Astrocyte of the spinal cord (primary cell): ENCODE measurements at places on chromosomes 5 and 9.

DNA sequence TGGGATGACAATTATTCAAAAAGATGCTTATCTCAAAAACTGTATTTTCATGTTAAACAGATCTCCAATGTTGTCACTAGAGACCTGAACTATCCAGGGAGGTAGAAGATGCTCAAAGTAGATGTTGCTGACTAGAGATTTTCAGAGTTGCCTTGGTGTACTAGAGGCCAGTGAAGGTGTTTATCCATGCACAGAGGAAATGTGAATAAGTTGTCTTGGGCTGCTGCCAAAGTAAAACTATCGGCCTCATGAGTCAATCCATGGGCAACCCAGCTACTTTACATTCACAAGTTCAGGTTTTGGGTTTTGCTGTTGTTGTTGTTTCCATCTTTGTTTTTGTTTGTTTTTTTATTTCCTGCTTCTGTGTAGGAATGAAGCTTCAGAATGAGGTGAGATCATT is 141.1 kb upstream of the RANBP3L start:
- DNase-seq, result peak; percentile 61

- DNase-seq, result no peak
Observed at GRCh38 chr9:112032009-112032408, 135.4 kb downstream of the UGCG start.

- DNase-seq, result peak; percentile 71
Observed at GRCh38 chr9:83920469-83920926, 734 bp downstream of the KIF27 start.

DNA sequence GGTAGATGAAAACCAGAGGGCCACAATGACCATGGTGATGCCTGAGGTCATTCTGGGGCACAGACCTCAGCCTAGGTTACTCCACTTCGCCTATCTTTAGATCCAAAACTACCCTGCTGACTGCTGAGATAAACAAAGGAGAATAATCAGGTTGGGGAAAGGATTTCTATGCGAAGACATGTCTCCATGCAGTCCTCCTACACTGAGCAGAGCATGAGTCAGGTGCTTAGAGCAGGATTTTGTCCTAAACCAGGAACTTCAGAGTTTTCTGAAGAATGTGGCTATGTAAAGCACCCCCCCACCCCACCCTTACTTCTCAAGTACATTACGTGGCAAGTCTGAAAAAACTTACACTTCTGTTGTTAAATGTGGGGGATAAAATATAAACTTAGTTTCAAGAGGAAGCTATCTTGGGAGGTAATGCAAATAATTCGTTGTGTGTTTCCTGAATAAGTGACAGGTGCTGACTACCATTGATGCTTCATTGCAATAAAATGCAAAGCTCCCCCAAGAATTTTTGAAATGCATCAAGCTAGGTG is 19.4 kb downstream of the PDCD1LG2 start:
- peak; percentile 29 for DNase-seq

DNA sequence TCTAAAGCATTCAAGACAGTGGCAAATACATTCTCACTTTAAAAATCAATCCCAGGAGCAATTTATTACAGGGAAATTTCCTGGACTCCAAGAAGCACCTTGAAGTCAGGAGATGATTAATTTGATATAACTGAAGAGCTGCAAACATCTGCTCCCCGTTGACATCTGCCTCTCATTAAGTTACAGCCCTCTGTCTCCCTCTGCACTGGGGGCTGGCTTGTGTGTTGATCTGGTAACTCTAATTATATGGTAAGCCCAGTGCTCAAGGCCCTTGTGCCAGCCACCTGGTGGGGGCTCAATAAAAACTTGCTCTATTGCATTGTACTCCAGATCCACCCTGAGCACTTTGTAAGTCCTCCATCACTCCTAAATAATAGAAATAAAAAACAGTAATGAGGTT is 131.1 kb upstream of the ZNF462 start:
- no peak for DNase-seq

DNA sequence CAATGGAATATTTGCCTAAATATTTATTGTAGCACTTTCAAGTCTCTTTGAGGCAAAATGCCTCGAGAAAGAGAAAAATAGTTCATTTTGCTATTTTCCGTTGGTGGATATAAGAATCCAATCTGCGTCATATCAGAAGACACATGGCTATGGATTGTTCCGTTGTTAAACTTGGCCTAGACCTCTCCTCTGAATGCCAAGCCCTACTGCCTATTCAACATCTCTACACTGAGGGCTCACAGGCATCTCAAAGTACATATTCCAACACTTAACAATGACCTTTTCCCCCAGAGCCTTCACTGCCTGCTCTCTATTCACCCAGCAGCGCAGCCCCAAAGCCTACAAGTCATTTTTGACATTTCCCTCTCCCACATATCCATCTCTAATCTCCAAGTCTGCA is 350.1 kb downstream of the GLIS3 start:
- no peak for DNase-seq

- no peak for DNase-seq
Observed at GRCh38 chr9:98600631-98601030, 108.1 kb downstream of the GABBR2 start.

- DNase-seq, result no peak
Observed at GRCh38 chr5:53006911-53007890, 18.0 kb downstream of the ITGA2 start.

DNA sequence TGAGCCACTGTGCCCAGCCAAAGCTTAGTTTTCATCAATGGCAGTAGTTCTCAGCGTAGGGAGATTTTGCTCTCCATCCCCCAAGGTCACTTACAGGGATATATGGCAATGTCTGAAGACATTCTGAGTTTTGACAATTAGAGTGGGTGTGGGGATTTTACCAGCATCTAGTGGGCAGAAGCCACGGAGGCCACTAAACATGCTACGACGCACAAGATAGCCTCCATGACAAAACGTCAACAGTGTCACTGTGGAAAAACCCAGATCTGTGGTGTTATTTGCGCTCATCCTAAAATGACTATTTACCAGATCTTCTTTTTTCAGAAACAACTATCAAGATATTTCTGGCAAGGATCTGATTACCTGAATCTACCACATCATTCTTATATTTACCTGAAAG is 68.2 kb downstream of the CDC14B start:
- no peak for DNase-seq

GRCh38 chr9:96344458-96345180 is 38.9 kb downstream of the SLC35D2 start:
- DNase-seq, result peak; percentile 94

- no peak for DNase-seq
Observed at GRCh38 chr9:15353892-15354291, 46.9 kb upstream of the TTC39B start.

GRCh38 chr9:94720846-94721549 is 5.5 kb upstream of the AOPEP start:
- no peak for DNase-seq

DNA sequence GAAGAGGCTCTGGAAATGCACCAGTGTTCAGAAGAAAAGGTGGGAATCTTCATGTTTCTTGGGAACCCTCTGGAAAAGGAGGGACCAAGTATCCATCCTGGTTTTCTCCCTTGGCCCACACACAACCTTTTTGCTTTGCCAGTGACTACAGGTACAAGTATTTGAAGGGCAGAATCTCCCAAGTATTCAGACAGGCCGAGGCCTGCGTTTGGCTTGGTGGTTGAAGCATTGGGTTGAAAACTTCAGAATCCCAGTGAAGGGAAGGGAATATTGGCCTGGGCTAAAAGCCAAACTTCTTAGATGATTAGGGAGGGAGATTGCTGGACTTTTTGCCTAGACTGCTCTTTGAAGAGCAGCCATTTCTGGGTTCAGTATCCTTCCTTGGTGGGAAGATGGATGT is 71.9 kb downstream of the UBAP1 start:
- no peak for DNase-seq

DNA sequence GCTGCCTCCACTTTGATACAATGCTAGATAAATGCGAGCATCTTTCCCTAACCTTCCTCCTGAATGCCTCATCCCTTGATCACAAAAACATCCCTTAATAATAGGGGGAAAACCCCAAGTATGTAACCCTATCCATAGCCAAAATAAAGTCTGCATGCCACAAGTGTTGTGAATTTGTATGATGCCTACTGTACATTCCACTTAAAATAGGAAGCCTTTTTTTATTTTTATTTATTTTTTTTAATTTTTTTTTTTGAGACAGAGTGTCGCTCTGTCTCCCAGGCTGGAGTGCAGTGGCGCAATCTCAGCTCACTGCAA is 207.0 kb downstream of the AOPEP start:
- no peak for DNase-seq

- DNase-seq, result peak; percentile 48
Observed at GRCh38 chr5:55575815-55576583, 41.2 kb upstream of the PLPP1 start.

DNA sequence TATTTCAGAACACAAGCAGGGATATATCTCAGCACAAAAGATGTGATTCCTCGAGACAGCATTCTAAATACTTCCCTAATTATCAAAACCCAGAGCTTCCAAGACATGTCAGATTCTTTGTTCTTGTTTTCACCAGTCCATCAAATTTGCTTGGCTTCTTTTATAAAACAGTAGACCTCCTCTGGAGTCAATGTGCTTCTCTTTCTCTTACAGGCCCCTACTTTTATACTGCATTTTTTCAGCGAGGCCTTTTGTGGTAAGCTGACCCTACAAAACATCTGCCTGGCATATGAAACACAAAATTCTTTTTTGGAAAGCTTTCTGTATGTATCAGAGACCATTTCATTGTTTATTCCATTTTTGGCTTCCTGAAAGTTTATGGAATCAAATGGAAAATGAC is 81.8 kb downstream of the ARSB start:
- DNase-seq, result peak; percentile 27

DNA sequence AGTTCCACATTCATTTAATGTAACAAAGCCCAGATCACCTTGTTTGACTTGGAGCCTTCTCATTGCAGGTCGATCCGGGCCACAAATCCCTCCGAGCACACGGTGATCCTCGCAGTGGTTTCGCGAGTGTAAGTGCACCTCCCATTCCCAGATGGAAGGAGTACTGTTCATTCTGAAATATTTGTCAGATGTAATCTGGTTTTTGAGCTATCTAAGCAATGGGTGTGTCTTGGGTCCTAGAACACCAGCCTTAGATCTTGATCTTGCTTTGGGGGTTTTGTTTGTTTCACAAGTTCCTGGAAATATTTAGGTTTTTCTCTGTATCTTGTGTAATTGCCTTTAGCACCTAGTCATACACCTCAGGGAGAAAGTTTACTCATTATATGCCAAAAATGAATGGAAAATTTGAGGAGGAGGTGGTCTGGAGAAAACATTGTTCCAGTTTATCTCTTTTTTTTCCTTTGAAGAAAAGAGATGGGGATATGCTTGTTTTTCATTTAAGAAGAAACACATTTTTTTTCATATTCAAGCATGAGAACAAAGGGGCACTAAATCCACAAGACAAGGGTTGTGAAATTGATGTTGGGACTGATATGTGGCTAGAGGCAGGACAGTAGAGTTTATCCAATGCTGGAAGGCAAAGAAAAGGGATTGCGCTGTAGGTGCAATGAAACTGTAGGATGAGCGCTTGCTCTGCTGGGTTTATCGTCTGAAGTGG is 118.6 kb downstream of the PDE8B start:
- DNase-seq, result no peak

DNA sequence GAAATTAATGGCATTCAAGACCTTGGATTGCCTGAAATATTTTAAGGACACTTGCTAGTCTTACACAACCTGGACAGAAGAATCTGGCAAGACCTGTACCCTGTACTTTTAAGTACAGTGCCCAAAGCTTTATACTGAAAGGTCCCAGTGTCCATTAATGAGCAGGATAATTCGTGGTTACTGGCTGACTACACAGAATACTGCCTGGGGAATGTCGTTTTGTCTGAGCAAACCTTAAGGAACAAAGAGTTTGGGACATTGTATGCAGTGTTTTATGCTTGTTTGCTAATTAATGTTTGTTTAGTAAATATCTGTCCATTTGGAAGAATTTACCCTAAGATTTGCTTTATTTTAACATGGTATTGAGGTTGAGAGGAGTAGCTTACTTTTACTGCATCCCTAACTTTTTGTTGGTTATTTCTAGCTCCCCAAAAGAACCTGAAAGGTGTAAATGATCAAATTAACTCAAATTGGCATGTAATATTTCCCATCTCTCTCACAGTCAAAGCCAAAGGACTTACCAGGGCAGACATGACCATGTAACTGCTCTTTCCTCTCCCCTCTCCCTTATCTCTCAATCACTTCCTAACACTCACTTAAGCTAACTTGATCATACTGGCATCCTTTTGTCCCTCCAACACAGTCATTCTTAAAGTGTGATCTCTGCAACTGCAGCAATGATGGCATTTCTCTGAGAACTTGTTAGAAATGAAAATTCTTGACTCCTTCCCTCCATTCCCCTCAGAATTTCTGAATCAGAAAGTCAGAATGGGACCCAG is 15.7 kb downstream of the RANBP3L start:
- no peak for DNase-seq

GRCh38 chr5:40986666-40987065 is 77.4 kb downstream of the C7 start:
- DNase-seq, result no peak

DNA sequence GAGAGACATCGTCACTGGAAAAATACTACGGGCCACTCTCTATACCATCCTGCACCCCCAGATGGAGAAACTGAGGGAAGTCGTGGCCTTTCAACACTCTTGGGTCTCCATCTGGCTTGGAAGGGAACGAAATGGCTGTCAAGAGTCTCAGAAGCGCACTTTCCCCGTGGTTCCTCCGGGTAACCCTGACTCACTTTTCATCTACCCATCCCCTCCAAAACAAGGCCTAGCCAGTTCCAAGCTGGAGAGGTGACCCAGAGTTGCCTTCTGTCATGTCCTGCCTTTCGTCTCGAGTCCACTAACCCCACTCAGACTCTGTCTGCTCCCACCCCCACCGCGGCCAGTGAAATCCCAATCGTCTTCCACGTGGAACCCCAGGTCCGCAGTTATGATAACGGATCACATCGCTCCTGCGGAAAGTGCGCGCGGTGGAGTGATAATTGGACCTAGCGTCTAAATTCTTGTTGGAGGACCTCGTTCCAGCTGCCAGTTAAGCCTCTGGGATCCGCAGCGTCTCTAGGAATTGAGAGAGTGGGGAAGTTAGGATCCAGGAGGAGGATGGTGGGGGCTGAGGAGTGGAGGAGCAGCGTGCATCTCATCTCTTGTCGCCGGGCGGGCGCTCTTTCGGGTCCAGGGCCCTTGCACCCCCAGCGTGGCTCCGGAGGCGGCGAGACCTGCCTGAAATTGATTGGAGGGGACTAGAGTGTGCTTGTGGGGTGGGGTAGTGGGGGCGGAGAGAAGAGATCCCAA is 4.6 kb downstream of the CDKN2A start:
- DNase-seq, result no peak
